Ascending aorta (tissue), 2 donors: ENCODE measurements at places on chromosomes 1 and 21.

GRCh38 chr1:39474810-39475209 is 16.6 kb upstream of the BMP8A start:
- DNase-seq: no peak

DNA sequence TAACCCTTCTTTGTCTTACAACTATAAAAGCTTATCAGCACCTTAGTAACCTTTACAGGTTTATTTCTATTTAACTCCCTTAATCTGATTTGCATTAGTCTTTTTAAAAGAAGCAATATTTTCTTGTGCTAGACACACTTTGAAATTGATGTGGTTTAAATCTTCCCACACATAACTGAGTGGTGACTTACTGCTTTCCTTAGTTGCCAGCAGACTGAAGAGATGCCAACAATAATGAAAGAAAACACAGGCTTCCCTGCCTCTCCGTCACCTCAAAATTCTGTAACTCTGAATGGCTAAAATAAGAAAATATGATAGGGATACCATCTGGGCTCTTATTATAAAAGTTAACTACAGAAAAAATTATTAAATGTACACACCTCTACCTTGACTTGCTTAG is 196.8 kb downstream of the PTBP2 start:
- no peak for DNase-seq

GRCh38 chr1:116781034-116781433 is 26.8 kb downstream of the CD2 start:
- DNase-seq: no peak

DNA sequence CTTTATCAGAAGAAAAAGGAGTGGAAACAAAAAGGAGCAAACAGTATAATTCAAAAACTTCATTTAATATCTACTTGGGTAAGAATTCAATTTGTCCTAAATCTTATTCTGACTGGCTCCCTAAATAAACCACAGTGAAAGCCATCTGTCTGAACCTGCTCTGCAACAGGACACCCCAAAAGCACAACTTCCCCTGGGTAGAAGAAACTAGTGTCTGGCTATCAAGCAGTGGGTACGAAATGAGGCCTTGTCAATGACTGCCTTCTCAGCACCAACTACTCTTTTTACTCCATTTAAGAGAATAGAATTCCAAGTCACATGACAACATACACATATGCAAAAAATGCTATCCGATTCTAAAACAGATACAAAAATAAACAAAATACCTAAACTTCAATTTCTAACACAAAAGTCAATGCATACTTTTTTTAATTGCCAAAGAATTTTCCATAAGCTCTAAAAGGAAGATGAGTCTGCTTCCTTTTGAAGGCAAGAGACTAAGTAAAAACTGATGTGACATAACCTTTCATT is 206.8 kb downstream of the SLC45A1 start:
- no peak for DNase-seq

GRCh38 chr1:111813440-111814304 is 58.0 kb downstream of the DDX20 start:
- DNase-seq: no peak

DNA sequence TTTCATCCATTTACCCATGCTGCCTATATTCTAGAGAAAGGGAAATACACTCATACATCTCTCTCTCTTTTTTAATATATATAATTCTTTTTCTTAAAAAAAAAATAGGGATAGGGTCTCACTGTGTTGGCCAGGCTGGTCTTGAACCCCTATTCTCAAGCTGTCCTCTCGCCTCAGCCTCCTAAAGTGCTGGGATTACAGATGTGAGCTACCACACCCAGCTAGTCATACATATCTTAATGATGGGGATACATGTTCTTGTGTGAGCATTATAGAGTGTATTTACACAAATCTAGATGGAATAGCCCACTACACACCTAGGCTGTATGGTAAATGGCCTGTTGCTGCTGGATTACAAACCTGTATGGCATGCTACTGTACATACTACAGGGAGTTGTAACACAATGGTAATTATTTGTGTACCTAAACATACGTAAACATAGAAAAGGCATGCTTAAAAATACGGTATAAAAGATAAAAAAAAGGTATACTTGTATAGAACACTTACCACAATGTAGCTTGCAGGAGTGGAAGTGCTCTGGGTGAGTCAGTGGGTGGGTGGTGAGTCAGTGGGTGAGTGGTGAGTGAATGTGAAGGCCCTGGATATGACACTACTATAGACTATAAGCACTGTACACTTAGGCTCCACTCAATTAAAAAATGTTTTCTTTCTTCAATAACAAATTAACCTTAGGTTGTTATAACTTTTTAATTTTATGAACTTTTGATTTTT is 72.9 kb downstream of the IVNS1ABP start:
- no peak for DNase-seq

- DNase-seq: no peak
Measured at GRCh38 chr1:59323879-59324278, 27.0 kb downstream of the FGGY start.

DNA sequence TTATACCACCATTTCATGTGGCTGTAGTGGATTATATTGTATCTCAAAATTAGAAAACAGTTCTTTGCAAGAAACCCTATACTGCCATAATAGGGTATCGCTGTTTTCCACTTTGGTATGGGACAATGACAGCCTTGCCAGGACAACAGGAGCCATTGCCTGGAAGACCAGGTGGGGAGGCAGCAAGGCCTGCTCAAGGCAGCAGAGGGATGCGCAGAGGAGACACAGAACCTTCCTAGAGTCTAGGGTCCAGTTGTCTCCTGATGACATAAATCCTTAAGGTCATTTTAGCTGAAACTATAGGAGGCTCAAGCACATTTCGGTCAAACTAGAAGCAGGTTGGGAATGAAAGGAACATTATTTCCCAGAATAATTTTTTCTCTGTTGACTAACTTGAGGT is 27.6 kb downstream of the IFNGR2 start:
- DNase-seq: no peak

- no peak for DNase-seq
Measured at GRCh38 chr1:154263465-154264332, 8.7 kb upstream of the HAX1 start.

DNA sequence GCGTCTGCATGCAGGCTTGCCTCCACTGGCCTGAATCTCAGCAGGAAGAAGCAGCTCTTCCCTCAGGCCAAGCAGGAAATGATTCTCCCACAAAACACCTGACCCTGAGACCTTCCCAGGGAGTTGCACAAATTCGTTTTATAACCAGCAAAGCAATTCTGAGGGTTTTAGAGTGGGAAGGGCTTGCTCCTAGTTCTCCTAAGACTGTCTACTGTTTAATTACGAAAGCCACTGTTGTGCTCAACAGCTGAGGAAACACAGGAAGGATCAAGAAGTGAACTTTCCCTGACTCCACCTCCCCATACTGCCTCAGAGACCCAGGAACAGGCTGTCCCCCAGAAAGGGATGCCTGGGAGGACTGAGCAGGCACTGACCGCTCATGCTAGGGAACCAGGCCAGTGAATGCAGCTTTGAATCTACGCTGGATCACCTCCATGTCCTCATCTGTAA is 37.0 kb upstream of the PUM1 start:
- DNase-seq: no peak

DNA sequence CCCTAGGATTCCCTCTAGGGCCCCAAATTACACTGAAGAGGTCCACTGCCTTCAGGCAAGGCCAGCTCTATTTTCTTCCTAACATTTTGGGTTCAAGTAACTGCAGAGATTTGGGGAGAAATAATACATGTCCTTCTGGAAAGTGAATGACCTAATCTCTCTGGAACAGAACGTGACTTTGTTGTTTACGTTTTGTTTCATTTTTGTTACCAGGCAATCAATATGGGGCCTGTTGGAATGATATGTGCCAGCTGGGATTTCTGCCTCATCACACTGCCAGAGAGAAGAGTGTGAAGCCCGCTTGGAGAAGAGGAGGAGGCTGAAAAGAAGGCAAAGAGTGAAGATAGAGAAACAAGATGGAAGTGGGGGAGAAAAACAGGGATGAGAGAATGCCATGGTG is 116.7 kb downstream of the FASLG start:
- DNase-seq: no peak

DNA sequence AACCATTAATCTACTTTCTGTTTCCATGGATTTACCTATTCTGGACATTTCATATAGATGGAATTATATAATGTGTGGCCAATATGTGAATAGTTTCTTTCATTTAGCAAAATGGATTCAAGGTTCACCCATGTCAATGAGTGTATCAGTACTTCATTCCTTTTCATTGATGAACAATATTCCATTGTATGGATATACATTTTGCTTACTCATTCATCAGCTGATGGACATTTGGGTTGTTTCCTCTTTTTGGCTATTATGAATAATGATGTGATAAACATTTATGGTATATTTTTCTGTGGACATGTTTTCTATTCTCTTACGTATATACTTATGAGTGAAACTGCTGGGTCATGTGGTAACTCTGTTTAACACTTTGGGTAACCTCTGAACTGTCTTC is 97.8 kb downstream of the SCMH1 start:
- no peak for DNase-seq

DNA sequence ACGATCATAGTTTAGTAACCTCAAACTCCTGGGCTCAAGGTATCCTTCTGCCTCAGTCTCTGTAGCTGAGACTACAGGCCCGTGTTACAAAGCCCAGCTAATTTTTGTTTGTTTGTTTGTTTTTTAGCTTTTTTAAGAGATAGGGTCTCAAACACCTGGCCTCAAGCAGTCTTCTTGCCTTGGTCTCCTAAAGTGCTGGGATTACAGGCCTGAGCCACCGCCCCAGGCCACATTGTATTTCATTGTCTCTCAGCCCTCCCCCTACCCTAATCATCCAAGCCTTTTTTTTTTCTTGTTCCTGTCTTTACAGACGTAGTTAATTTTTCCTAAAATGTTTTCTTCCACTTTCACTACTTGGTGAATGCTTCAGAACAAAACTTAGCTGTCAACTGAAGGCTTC is 5.4 kb downstream of the CDC7 start:
- no peak for DNase-seq

GRCh38 chr21:31342348-31342747 is 1.7 kb downstream of the TIAM1 start:
- DNase-seq: no peak

- DNase-seq: no peak
Measured at GRCh38 chr1:164586591-164586990, 27.6 kb downstream of the PBX1 start.

DNA sequence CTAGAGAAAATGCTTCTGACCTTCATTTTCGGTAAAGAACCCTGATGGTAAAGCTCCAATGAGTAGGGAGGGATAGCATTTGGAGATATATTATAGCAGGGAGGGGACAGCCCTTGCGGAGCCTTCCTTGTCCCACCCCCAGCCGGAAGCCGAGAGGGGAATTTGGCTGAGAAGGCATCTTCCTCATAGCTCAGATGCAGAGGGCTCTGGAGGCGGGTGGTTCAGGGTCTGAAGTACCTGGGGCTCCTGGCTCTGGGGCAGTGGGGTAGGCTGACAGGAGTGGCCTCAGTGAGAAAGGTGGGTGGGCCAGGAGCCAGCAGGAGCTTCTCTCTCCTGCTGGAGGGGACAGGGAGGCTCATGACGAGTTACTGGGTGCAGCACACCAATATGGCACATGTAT is 88.0 kb upstream of the IFFO2 start:
- DNase-seq: no peak

DNA sequence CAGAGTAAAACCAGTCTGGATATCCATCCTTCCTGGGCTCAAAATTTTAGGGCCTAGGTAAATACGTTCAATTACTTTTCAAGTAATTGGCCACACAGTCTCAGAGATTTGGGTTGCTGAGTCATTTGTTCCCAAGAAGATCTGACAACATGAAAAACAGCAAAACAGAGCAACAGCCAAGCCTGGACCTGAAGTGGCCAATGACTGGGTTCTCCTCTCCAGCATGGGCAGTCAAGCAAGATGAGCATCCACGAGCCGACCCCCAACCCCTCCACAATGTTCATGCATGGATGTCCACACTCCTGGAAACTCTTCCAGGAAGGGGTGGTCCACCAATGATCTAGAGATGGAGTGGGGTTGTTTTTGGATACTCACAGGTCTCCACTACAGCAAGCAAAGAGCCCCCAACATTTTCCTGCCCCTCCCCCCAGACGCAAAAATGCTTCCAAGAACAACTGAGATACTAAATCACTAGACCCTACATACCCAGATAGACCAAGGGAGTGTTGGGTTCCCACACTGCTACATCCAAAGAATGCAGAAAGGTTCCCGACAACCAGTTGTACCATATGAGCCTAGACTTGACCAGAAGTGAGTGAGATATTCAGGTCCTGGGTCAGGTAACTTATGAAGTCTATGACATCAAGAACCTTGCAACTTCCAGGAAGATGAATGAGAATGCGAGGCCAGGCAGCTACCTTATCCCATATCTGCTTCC is 73.0 kb downstream of the CD46 start:
- DNase-seq: peak; percentile 73

GRCh38 chr1:170530972-170531757 is 801 bp upstream of the GORAB start:
- no peak for DNase-seq

GRCh38 chr1:20404466-20404865 is 81.5 kb downstream of the CAMK2N1 start:
- DNase-seq: no peak

DNA sequence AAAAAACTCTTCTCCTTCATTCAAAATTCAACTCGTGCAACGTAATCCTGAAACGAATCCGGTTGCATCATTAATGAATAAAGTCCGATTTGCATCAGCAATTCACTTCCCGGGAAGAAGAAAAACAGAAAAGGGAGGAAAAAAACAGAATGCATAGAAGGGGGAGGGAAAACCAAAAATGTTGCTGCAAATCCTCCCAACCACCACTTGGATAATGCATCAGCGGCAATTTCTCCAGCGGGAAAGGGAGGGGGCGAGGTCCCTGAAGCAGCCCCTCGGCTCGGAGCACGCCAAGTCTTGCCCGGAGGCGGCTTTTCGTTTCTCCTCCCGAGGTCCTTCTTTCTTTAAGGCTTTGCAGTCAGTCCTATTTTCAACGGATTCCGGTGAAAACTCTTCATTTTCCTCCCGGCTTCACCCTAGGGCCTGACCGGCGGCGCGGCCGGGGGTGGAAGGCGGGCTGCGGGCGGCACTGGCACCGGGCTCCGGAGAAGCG is 723 bp downstream of the CDC42BPA start:
- peak; percentile 68 for DNase-seq

DNA sequence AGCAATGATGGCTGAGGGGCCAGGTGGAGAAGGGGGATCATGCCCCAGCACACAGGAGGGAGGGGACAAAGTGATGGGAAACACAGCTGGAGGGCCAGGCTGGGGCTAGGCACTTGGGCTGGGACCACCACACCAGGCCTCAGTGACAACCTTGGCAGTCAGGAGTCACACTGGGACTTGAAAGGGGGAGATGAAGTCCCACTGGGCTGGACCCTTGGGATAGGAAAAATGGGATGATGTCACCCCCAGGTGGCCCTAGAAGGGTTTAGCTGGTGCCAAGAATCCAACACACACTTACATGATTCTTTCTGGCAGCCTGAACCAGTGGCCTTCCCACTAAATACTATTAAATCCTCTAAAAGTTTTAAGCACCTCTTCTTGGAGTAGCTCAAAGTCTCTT is 17.1 kb downstream of the ZBTB17 start:
- DNase-seq: no peak

GRCh38 chr1:173549813-173550212 is 53.1 kb downstream of the SLC9C2 start:
- no peak for DNase-seq
